ENCODE measurements at places on chromosomes 12 and 14. TPM values are rescaled to one million over a fixed set of nuclear protein-coding genes. Genes with fewer than 3 reads are reported as not detected.

The EFS gene
- total RNA-seq = not detected

The GTF2A1 gene
- total RNA-seq = 14.6 TPM

The MANSC4 gene
- not detected for total RNA-seq

The TAS2R46 gene
- total RNA-seq = 0.71 TPM

The POTEM gene
- total RNA-seq = not detected

The HIP1R gene
- total RNA-seq = 277 TPM

The TMBIM6 gene
- total RNA-seq = 289 TPM

The FITM1 gene
- 2.4 TPM for total RNA-seq

The SLC17A8 gene
- total RNA-seq = not detected

The CAPZA3 gene
- total RNA-seq = not detected

The NXPH4 gene
- 1.4 TPM for total RNA-seq

The DTX3 gene
- total RNA-seq = 33.7 TPM

The C12orf56 gene
- not detected for total RNA-seq

The SCARB1 gene
- 3.0 TPM for total RNA-seq

The CFAP251 gene
- 0.68 TPM for total RNA-seq

The CNTN1 gene
- not detected for total RNA-seq

The VRTN gene
- total RNA-seq = not detected

The KRT73 gene
- 7.8 TPM for total RNA-seq
